Right lung (tissue), 10 donors: ENCODE measurements at places on chromosomes 4 and X.

DNA sequence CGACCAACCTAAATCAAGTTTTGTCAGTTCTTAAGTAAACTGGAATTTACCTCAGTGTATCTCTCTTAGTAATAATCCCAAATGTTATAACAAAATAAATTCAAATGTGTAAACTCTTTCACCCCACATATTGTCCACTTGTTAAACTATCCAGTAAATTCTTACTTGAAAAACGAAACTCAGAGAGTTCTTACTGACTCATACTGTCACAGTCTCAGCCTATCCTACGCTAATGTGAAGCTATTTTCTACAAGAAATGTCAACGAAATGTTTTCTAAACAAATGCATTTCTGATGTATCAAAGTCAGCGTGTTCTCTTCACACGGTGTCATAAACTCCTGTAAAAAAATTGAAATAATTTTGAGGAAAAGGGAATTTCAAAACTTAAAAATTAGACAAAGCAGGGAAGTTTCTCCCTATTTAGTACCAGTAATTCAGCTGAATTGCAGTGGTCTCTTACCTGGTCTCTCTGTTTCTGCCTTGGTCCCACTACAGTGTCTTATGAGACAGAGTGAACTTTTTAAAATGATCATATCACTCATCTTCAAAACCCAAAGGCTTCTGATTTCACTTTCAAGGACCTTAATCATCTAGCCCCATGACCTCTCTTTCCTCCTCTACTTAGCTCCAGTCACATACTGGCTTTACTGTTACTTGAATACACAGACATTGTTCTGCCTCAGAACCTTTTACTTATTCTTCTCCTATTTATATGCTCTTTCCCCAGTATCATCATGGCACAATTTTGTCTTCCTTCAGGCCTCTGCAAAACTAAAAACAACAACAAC, 63.3 kb downstream of the DCAF8L1 start:
- no peak for DNase-seq

- DNase-seq = no peak
These were observed 77.5 kb upstream of the HS3ST1 start for GRCh38 chr4:11506194-11506593.

DNA sequence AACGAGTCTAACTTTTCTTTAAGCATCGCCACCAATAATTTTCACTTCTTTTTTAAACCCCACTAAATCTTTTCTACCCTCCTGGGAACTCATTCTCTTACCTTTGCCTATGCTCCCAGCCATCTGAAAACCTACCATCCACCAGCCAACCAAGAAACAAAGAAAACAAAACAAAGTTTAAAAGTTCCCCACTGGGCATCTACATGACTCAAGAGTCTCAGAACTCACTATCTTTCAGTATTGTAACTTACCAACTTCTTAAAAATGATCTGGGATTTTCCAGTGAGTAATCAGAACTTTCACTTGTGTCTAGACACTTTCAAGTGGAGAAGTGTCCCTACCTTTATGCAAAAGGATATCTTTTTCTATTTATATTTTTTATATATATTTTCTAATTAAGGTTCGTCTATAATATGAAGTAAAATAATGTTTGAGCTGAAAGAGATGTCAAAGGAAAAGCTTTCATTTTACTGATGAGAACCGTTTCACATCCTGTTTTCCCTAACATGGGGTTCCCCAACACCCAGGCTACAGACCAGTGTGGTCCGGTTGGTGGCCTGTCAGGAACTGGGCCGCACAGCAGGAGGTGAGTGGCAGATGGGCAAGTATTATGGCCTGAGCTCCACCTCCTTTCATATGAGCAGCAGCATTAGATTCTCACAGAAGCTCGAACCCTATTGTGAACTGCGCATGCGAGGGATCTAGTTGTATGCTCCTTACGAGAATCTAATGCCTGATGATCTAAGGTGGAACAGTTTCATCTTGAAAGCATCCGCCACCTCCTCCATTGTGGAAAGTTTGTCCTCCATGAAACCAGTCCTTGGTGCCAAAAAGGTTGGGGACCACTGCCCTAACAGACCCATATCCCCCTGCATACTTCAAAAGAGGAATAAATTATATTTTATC, 9.8 kb upstream of the TIGD2 start:
- DNase-seq = no peak

DNA sequence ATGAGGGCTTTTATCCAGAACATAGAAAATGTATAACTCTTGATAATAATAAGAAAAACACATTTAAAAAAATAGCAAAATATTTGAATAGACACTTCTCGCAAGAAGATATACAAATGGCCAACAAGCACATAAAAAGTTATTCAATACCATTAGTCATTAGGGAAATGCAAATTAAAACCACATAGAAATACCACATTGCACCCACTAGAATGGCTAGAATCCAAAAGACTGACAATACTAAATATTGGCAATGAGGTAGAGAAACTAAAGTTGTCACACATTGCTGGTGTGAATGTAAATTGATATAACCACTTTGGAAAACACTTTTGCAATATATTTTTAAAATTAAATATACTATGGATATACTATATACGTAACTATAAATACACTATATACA, 754.3 kb upstream of the MAGEB2 start:
- no peak for DNase-seq

- no peak for DNase-seq
These were observed 359.6 kb downstream of the IL1RAPL1 start for GRCh38 chrX:28946846-28947245.

DNA sequence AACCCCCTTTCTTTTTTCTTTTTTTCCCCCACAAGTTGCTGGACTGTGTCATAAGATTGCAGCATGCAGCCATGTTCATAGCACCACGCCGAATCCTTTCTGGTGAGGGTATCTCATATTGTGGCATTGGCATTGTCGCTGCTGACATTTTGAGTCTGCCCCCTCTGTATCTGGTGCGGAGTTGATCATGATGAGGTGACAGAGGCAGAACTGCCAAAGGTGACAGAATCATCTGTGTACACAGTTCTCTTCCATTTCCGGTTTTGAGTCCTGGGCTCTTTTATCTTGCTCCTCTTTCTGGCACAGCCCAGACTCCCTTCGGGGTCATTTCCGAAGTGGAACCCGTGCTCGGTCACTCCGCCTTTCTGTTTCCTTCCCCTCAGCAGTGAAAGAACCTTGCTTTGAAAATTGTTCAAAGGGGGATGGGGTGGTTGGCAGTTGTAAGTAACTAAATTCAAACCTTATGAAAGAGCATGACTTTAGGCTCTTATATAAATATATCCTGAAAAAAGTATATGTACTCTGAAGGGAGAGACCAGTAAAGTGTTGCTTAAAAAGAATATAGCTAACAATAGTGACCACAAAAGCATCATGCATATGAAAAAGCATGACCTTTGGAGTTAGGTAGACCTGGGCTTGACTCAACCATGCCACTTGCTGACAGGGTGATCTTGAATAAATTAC, 55.0 kb upstream of the BMP2K start:
- DNase-seq = peak; percentile 34

GRCh38 chr4:76803522-76803921, 94.4 kb downstream of the SOWAHB start:
- no peak for DNase-seq

DNA sequence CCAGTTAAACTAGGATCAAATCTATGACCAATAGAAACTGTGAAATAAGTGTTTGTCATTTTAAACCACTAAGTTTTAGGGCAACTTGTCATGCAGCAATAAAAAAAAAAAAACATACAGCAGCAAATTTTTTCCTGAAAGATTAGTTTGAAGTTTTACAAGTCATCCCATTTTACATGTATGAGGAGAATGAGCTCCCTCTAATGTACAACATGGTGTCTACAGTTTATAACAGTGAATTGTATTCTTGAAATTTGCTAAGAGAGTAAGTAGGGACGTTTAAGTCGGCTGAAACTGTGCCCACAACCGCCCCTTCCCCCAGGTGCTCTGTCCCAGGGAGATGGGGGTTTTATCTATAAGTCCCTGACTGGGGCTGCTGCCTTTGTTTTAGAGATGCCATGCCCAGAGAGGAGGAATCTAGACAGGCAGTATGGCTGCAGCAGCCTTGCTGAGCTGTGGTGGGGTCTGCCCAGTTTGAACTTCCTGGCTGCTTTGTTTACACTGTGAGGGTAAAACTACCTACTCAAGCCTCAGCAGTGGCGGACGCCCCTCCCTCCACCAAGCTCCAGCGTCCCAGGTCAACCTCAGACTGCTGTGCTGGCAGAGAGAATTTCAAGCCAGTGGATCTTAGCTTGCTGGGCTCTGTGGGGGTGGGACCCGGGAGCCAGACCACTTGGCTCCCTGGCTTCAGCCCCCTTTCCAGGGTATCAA, 499.3 kb upstream of the CT83 start:
- DNase-seq = no peak

- no peak for DNase-seq
These were observed 85.9 kb downstream of the HMX1 start for GRCh38 chr4:8785656-8786142.

- no peak for DNase-seq
These were observed 219.0 kb upstream of the GIMD1 start for GRCh38 chr4:106587558-106587957.

DNA sequence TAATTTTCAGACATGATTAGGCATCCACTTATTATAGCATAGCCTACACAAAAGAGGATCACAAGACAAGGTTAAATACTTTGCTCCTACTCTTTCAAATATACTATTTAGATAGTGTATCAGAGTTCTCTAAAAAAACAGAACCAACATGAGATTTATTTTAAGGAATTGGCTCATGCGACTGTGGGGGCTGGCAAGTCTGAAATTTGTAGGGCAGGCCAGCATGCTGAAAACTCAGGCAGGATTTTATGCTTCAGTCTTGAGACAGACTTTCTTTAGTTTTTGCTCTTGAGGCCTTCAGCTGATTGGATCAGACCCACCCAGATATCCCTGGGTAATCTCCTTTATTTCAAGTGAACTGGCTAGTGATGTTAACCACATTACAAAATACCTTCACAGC, 169.5 kb downstream of the MAML3 start:
- no peak for DNase-seq

- no peak for DNase-seq
These were observed 608.1 kb downstream of the MID1IP1 start for GRCh38 chrX:39409246-39409917.

- no peak for DNase-seq
These were observed 11.3 kb downstream of the RGS12 start for GRCh38 chr4:3303923-3304710.

DNA sequence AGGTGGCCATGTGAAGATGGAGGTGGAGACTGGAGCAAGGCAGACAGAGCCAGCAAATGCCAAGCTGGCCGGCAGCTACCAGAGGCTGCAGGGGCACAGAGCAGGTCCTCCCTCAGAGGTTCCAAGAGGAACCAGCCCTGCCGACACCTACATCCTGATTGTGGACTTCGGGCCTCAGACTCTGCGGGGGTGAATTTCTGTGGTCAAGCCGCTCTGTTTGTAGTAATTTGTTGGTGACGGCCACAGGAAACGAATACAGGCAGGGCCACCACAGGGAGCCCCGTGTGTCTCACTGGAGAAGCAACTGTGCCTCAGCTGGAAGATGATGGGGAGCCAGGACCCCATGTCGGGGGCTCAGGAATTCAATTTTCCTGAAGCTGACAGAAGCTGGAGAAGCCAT, 28.3 kb downstream of the ZFYVE28 start:
- no peak for DNase-seq
